ENCODE measurements at places on chromosomes 13 and 19.

DNA sequence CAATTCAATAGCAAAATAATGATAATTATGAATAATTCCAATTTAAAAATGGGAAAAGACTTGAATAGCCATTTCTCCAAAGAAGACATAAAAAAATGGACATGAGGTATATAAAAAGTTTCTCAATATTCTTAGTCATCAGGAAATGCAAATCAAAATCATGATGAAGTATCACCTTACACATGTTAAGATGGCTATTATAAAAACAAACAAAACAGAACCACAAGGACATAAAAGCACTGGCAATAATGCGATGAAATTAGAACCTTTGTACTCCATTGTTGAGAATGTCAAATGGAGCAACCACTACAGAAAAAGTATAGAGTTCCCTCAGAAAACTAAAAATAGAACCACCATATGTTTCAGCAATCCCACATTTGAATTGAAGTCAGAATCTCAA, 1186.1 kb downstream of the SLITRK5 start:
- no peak for DNase-seq

DNA sequence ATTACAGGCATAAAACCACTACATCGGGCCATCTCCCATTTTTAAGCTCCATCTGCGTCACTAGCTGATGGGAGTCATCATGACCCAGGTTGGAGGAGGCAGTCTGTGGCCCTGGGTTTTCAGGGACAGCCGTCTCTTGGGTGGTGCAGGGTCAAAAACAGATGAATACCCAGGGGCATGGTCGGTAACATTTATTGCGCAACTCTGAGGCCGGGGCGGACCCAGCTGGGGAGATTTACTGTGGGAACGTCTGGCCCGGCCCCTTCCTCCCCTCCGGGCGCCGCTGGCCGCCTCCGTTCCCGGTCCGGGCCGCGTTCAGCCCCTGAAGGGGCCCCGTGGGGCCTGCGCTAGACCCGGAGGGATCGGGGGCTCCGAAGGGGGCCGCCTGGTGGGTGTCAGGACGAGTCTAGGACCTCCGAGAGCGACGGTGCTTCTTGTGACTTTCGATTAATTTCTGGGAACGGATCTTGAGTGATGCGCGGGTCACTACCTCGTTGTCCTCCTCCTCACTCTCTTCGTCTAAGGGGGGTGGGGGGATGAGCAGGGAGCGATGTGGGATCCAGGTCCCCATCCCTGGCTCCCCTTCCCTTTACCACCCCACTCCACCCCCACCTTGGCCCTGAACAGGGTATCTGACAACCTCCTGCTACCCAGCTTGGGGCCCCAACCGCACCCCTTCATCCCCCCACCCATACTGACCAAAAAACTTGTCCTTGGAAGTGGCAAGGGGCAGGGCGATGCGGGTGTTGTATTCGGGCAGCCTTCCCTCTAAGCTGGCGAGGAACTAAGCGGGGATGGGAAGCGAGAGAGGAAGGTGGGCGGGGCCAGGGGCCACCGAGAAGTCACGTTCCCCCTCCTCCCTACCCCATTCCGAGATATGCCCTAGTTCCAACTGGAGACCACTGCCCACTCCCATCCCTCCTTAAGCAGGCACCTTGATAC, 1.6 kb upstream of the RGL3 start:
- DNase-seq: no peak

- no peak for DNase-seq
Observed at GRCh38 chr19:19588546-19588945, 29.9 kb downstream of the PBX4 start.

- no peak for DNase-seq
Observed at GRCh38 chr19:47768604-47769003, 9.9 kb upstream of the SELENOW start.

GRCh38 chr13:72141855-72142519, 275.0 kb upstream of the DACH1 start:
- DNase-seq: no peak

- no peak for DNase-seq
Observed at GRCh38 chr19:45138303-45138751, 22.5 kb downstream of the NKPD1 start.

DNA sequence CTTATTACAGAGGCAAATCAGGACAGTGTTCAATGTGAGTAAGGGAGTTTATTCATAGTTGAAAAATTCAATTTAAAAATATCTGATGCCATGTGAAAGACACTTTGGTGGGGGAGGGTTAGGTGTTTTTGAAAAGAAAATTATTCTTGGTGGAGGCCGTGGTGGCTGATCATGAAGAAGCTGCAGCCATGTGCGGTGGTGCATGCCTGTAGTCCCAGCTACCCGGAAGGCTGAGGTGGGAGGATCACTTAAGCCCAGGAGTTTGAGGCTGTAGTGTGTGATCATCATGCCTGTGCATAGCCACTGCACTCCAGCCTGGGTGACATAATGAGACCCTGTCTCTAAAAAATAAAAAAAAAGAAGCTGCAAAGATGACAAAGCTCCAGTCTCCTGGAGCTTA, 28.6 kb downstream of the WDFY2 start:
- DNase-seq: no peak

- DNase-seq: no peak
Observed at GRCh38 chr13:111540486-111540885, 220.0 kb downstream of the TEX29 start.

- DNase-seq: no peak
Observed at GRCh38 chr13:44249431-44249836, 124.2 kb upstream of the SERP2 start.

DNA sequence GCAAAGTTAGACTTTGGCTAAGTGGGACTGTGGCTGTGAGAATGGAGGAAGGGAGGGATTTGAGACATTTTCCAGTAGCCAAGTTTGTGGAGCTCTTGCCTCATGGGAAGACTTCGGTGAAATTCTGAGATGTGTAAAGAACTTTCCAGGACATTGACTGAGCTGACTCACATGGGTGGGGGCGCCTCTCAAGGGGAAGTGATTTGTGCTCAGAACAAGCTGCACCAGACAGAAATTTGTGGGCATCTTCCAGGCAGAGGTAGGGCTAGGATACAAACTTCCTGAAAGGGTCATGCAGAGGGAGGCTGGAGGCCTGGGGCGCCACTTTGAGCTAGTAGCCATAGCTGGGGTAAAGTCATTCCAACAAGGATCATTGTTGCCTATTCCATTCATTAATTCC, 9.8 kb upstream of the SIGLEC10 start:
- DNase-seq: no peak

GRCh38 chr13:33644581-33645543, 173.1 kb upstream of the RFC3 start:
- no peak for DNase-seq

- DNase-seq: peak; percentile 49
Observed at GRCh38 chr19:49331616-49332055, 3.6 kb upstream of the CD37 start.

- DNase-seq: no peak
Observed at GRCh38 chr13:72341904-72342303, 385.5 kb downstream of the MZT1 start.

DNA sequence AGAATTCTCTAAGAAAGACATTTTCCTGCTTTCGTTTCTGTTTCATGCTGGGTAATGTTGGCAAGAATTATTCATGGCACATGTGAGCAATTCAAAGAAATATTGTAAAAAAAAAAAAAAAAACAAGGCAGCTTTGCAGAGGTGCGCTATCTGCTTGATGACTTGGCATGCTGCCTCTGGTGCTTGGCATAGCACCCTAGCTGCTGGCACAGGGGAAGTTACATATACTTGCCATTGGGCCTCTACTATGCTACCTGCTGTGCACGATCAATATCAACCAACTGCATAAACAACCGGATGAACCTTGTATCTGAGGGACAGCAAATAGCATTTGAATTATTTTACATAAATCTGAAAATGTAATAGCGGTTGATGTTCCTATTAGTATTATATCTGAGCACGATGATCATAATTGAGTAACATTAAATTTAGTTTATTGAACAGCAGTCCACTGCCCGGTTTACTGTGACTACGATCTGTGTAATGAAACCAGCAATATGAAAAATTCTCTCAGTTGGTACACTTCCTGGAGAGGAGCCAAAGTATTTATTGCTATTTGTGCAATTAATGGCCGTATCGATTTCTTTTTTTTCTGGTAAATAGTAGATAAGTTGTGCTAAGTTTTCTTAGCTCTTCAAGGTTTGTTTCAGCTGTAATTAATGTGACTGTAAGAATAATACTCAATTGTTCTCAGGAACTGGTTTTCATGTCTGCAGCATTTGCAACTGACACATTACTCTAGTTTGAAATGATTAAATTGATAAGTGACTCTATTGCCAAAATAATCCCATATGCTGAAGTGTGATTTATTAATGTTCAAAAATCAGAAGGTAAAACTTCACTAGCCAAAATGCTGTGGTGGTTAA, 717.3 kb downstream of the DACH1 start:
- no peak for DNase-seq

DNA sequence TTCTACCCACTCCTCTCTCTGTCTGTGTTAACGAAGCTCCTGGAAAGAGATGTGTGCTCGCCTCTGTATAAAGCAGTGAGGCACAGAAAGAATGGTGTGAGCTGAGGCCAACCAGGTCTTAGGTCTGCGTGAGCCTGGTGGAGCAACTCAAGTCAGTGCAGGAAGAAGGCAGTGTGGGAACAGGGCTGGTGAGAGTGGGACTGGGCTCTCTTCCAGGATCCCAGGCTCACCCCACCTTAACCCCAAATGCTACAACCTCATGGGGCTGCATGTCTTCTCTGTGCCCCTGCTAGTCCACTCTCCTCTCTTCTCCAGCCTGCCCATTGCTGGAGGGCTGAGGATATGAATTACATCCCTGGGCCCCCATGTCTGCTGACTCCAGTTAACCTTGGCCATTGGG, 127.4 kb downstream of the DCT start:
- DNase-seq: no peak

DNA sequence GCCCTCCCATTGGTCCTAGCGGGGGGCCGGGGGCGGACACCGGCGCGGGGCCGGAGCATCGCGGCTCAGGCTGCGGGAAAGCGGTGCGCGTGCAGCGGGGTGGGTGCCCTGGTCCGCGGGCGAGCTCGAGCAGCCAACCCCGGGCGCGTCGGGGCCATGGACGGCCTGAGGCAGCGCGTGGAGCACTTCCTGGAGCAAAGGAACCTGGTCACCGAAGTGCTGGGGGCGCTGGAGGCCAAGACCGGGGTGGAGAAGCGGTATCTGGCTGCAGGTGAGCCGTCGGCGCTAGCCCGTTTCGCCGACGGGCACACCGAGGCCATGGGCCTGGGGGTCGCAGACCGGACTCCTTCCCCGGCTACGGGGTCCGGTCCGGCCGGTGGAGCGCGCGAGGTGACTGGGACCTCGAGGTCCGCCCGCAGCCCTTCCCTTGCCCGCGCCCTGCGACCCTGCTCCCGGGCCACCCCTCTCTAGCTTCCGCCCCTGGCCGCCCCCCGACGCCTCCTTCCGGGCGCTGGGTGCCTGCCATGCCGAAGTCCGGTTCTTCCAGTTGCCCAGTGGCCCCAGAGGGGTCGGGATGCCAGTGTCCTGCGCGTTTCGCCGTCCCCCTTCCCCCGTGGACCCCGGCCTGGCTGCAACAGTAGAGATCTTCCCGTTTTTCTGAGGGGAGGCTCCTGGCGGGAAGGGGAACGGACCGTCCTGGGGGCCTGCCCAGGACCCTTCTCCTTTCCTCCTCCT, at the start of gene REEP6:
REEP6 (plus strand) TSS at position 68 of the 735 bp plus-strand sequence; CDS start at position 157, 89 bp downstream.
- no peak for DNase-seq

- DNase-seq: no peak
Observed at GRCh38 chr19:13627531-13627930, 121.3 kb upstream of the CACNA1A start.

DNA sequence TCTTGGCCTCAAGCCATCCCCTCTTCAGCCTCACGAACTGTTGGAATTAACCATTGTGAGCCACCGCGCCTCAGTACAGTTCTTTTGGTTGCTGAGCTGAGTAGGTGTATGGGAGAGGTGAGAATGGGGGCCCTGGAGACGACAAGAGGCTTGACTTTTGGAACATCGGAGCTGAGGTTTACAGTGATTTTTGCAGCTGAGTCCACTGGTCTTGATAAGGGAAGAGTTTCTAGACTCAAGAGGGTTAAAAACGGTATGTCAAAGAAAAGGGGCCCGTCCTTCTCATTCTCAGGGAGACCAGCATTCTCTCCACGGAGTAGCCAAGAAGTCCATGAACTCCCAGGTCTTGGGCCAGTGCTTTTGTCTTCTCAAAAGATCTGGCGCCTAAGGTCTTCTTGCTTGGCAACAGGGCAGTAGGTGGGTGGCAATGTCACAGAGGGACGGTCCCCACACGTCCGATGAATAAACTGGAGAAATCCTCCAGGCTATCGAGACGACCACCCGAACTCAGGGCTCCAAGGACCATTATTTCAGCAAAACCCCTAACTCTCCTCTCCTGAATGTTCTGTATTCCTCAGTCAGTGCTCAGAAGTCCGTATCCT, 6.4 kb upstream of the QTRT1 start:
- DNase-seq: no peak

- DNase-seq: no peak
Observed at GRCh38 chr13:45406421-45406820, 11.8 kb downstream of the SLC25A30 start.

- no peak for DNase-seq
Observed at GRCh38 chr19:51750400-51751094, 1.1 kb downstream of the FPR1 start.

DNA sequence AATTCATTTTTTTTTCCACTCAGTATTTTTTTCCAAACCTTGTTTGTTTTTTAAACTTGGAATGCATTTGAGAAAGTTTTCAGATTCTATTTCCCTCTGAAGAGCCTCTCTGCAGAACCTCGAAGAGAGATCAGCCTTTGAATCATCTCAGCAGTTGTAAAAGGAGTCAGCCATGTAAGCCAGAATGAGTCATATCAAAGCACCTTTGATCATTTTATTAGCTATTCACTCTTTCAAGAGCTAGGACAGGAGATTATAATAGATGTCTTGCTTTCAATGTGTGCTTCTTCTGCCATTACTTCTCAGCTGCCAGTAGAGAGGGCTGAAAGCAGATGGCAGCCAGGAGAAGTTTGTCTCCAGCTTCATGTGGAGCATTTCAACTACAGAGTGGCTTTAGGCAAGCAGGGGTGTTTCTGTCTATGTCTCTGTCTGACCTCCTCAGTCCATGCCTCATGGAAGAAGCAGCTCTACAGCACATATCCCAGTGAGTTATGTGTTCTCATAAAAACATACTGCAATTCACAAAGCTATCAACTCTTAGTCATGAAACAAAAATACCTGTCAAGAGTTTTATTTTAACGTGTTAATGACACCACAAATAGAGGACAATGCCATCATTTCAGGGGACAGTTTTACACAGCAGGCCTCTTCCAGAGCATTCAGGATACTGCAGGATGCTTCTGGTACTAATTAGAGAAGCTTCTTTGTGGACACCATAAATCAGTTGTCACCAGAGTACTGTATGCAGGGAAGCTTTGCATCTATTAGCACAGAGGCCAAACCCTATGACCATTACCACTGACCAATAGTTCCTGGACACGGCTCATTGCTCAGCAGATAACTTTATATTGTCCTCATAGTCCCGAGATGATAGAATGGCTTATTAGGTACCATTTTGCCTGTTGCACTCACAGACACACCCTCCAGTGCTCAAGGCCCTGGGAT, 94.3 kb downstream of the NHLRC3 start:
- DNase-seq: no peak

GRCh38 chr13:69579351-69579750, 528.3 kb upstream of the ATXN8OS start:
- no peak for DNase-seq

- DNase-seq: no peak
Observed at GRCh38 chr13:59880468-59880867, 283.3 kb downstream of the DIAPH3 start.

Data from vagina (tissue), 2 donors.